ENCODE measurements at places on chromosomes 4 and X.

- DNase-seq = no peak
These were observed 58.1 kb downstream of the MAML3 start for GRCh38 chr4:140095694-140096482.

GRCh38 chrX:106612393-106612763 is 600 bp downstream of the RADX start:
- DNase-seq = peak; percentile 30

- DNase-seq = peak; percentile 3
These were observed 53.9 kb downstream of the ENPP6 start for GRCh38 chr4:184163813-184164212.

- no peak for DNase-seq
These were observed 115.6 kb downstream of the ARAP2 start for GRCh38 chr4:36128689-36129088.

GRCh38 chr4:660401-660800 is 13.7 kb downstream of the ATP5ME start:
- no peak for DNase-seq

DNA sequence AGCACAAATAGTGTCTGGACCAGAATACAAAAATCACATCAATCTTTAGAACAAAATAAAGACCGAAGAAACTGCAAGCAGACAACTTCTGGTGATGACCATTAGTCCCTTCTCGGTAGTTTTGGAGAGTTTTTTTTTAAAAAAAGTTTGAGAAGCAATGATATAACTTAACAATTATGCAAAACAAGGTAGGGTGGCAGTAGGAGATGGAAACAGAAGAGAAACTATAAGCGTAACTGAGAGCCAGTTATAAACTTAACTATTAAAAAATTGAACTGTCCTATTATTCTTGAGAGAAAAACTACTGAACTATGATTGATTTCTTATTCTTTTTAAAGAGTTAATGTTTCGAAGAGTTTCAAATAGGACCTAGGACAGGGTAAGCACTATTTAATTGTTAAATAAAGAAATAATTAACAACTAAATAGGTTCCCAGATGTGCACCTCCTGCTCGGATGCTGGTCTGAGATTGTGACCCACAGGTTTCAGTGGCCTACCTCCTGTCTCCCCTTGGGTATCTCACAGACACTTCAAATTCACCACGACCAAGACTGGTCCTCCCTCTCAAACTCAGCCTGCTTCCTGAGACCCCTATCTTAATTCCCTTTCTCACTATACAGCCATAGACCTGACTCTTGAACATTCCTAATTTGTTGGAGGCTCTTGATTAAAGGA is 81.3 kb downstream of the LEF1 start:
- no peak for DNase-seq

GRCh38 chr4:177308125-177308524 is 1.5 kb upstream of the NEIL3 start:
- no peak for DNase-seq

- DNase-seq = no peak
These were observed 35.2 kb upstream of the TADA2B start for GRCh38 chr4:7007944-7008343.

DNA sequence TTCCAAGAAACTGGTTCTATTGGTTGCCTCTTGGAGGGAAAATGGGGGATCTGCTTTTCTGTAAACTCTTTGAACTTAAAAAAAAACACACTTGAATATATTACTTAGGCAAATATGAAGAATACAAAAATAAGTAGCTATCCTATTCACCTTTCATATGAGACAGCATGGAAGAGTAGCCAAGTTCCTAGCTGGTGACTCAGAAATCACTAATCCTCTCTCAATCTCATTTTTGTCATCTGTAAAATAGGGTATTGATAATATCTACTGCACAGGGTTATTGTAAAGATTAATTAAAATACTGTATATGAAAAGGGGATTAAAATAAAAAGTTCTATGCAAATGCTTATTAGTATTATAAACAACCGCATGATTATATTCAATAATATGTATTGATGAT is 12.7 kb downstream of the MGARP start:
- no peak for DNase-seq

GRCh38 chrX:24741330-24741729 is 47.6 kb downstream of the POLA1 start:
- no peak for DNase-seq

Measured in NCI-H524 treated with DMSO at 0.1 percent for 48 hours (cell line).